ENCODE measurements at places on chromosomes 16 and 17.

- no peak for DNase-seq
Observed at GRCh38 chr16:15396948-15397594, 1.5 kb downstream of the MPV17L start.

GRCh38 chr17:78967782-78968362 lies 11.9 kb downstream of the LGALS3BP start:
- DNase-seq, result no peak

DNA sequence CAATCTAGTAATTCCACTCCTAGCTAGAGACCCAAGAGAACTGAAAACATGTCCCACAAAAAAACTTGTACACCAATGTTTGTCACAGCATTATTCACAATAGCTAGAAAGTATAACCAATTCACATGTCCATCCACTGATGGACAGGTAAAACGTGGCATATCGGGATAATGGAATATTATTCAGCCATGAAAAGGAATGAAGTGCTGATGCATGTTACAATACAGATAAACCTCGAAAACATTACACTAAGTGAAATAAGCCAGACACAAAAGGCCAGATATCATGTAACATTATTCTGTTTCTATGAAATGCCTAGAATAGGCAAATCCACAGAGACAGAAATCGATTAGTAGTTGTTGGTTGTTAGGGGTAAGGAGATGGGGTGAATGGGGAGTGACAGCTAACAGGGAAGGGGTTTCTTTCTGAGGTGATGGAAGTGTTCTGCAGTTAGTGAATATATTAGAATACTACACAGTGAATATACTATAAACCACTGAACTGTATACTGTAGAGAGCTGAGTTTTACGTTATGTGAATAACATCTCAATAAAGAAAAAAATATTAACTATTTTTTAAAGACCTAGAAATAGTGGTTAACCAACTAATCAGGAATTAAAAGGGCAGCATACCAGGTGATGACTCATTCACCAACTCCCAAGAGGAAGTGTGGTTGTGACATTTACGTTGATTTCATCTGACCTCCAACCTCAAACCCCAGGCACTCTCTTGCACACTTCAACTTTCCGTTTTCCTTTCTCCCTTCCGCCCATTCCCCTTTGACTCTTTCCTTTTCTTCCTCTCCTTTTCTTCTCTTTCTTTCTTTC lies 48.6 kb downstream of the GAS7 start:
- DNase-seq, result no peak

DNA sequence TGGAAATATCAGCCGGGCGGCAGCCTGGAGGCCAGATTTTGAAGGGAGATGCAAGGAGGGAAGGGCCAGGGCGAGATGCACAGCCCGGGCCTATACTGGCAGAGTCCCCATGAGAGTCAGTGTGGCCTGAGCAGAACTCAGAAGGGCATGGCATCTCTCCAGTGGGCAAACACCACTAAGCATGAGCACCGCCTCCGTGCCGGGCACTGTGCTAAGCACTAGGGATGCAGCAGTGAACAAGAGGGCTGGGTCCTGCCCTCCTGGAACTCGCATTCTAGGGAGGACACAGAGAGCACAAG lies 33.5 kb downstream of the TK2 start:
- DNase-seq, result no peak
